A549 (cell line): ENCODE measurements at places on chromosomes 12 and 14.

- DNase-seq = peak; percentile 74
Measured at GRCh38 chr12:52058631-52059361, 7.6 kb downstream of the NR4A1 start.

GRCh38 chr12:19737019-19737418, 297.7 kb downstream of the AEBP2 start:
- DNase-seq = no peak

DNA sequence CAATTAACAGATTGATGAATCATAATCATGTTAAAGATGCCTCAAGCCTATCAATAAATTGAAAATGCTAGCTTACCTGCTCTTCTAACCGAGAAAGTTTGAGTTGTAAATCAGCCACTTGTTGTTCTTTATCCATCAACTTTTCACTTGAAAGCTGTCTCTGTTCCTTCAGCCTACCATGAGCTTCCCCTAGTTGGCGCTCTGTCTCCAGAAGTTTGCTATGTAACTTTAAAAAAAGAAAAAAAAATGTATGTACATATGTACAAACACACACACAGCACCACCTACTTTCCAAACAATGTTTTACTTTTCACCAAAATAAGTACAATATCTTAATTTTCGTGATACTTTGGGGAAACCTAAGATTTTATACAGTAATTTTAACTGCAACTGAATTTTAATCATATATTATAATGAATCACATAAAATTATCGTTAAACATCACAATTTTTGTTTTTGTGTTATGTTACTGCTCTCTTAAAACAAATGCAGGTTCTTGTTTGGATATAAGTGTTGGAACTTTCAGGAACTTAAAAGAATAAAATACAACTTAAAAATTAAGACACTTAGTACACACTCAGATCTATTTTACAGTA, 101.2 kb downstream of the EEA1 start:
- peak; percentile 74 for DNase-seq

- no peak for DNase-seq
Measured at GRCh38 chr14:100906420-100906819, 2.9 kb upstream of the RTL1 start.

GRCh38 chr12:91810531-91811451, 334.9 kb downstream of the BTG1 start:
- no peak for DNase-seq

- DNase-seq = no peak
Measured at GRCh38 chr12:10304161-10304574, 3.5 kb upstream of the KLRD1 start.

DNA sequence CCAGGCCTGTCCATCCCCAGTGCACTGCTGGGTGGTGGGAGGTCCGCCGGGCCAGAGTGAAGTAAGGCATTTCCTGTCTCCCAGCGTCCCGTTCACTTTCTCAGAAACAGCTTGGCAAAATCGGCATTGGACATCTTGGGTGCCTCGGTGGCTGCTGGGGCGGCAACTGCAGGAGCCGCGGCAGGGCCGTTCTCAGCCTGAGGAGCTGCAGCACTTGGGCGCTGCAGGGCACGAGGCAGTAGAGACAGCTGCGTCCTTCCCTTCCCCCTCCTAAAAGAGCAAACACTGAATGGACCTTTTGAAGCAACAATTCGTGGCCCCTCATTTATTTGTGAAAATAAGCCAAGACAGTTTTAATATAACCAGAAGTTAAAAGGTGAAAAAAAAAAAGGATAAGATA, 8.3 kb downstream of the FICD start:
- no peak for DNase-seq

- no peak for DNase-seq
Measured at GRCh38 chr14:92225731-92226130, 97.2 kb upstream of the SLC24A4 start.

DNA sequence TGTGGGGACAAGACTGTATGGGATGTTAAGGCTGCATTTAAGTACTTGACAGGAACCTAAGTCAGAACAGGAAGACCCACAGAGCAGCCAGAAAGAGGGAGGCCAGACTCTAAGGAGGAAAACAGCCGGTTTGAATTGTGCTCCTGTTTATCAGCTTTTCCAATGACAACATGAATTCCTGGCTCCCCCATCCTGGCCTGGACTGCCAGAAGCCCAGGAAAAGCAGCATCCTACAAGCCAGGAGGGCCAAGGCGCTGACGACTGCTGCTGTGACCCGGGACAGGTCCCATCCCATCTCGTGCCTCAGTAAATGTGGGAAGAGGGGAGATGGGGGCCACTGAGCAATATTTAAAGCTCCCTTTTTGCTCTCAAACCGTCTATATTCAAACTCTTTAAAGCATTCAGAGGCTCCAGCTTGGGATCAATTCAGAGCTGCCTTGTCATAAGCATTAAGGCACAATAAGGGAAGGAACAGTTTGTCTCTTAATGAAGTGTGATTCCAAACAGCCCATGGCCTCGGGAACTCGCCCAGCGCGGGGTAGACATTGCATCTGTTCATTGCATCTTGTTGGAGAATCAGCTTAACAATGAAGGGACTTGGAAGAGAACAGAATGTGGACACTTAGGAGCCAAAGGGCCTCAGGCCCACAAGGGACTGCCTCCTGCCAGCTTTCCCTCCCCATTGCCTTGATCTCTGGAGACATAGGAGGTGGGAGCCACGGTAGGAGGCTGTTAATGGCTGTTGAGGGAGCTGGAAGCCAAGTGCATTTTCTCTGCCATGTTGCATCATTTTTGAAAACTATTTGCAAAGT, 49.6 kb downstream of the CMKLR1 start:
- no peak for DNase-seq

DNA sequence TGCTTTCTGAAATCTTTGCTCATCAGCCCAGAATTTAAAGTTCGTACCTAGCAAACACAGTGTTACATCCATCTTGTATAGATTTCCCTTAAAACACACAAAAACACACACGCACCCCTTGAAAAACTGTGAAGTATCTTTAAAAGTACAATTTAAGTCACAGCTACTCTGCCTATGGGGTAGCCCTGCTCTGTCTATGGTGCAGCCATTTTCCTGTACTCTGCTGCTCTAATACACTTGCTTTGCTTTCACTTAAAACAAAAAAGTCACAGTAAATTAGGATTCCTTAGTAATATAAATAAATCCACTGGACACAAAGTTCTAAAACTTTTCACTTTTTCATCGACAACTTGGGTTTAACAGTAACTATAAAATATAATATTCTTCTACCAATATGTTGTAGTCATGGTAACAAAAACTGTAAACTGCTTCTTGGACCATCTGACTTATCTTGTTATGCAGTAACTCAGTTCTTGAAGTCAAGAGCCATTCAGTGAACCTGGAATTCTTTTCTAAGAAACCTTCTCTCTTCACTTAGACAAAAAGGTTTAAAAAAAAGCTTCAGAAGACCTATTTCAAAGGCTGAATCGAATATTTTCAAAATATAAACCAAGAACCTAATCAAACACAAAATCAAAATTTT, 63.5 kb downstream of the MED13L start:
- DNase-seq = no peak

- peak; percentile 4 for DNase-seq
Measured at GRCh38 chr12:100827901-100828520, 33.4 kb downstream of the ANO4 start.

GRCh38 chr12:12108441-12109058, 37.8 kb downstream of the BCL2L14 start:
- DNase-seq = no peak

DNA sequence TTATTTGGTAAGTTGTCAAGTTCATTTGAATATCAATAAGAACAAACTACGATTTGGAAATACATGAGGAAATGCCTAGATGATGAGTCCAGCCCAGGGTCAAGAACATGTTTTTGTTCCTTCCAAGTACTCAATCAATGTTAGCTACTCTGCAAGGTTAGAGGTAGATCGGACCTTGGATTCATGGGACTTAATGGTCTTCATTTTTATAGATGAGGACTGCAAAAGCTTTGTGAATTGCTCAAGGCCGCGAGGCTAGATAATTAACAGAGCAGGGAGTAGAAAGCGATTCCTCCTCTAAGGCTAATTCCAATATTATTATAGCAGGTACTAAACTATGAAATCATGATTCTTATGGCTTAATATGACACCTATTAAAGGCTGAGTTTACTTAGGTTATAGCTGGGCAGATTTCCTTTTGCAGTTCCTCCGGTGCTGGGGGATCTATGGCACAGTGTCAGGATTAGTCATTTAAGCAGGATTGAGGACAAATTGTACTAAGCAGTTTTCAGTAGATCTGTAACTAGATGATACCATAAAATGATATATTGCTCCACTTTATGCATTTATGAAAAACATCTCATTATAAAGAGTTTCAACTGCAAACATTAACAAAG, 19.8 kb downstream of the NR1H4 start:
- no peak for DNase-seq

- DNase-seq = no peak
Measured at GRCh38 chr14:104143521-104144452, 5.4 kb downstream of the KIF26A start.

DNA sequence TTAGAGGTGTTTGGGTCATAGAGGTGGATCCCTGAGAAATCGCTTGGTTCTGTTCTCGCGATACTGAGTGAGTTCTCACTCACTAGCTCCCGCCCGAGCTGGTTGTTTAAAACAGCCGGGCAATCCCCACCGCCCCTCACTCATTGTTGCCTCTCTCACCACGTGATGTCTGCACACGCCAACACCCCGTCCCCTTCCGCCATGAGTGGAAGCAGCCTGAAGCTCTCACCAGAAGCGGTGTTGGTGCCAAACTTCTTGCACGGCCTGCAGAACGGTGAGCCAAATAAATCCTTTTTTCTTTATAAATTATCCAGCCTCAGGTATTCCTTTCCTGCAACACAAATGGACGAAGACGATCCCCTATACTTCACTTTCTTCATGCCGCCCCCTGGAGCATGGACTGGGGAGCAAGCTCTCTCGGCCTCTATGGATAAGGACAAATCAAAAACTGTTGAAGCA, 45.4 kb upstream of the CCND2 start:
- DNase-seq = no peak

GRCh38 chr14:50231475-50232275, at the start of gene SOS2:
Gene SOS2 (minus strand): TSS chr14:50231578. CDS start chr14:50231283, 295 bp downstream.
- peak; percentile 81 for DNase-seq

DNA sequence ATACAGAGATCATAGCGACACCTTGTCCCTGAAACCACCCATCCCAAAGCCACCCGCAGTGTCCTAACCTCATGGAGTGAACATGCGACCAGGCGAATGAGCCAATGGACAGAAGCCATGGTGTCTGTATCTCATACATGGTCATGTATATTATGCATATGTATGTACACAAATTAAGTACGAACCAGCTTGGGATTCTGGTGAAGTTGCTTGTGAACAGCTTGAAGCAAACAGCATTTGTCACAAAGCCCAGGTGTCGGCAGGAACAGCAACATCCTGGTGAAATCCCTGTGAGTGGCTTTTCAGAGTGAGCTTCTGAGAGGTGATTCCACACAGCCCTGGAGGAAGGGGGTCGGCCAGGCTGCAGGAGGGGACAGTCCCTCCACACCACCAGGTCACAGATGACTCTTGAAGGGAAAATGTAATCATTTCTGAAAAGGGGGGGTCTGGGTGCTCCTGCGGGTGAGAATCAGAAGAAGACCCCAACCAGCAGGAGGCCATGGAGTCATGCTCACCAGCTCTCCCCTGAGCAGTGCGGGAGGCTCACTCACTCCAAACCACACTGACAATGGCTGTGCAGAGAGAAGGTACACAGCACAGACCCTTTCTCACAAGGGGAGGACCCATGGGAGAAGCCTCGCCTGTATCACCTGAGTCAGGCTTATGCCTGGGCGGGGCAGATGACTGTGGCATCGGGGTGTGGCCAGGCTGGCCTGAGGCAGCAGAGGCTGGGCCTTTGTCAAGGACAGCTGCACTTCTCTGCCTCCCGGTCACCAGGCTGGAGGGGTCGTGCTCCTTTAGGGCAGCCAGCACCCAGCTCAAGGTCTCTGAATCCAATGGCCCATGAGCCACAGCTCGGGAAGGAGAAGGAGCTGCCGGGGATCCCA, 14.3 kb downstream of the CHGA start:
- DNase-seq = peak; percentile 41

DNA sequence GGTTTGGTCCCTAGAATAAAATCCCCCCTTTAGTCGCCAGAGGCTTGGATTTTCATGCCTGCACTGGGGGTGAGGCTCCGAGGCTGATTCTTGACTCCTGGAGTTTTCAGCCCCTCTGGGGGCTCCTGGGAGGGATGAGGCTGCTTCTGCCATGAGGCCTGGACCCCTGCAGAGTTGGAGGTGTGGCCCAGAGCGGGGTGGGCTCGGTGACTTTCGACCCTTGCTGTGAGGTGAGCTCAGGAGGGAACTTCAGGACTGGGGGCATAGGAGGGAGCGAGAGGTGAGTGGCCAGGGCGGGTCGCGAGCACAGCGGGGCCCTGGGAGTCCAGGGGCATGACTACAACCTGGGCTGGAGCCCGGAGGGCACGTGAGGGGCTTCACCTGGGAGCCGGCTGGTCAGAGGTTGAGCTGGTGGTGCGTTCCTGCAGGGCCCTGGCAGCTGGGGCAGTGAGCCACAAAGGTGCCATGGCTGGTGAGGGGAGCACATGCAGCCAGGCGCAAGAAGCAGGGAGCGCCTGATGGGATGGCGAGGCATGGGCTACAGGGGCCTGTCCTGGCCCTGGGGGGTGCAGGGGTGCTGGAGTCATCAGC, 168.2 kb downstream of the KIF26A start:
- DNase-seq = no peak

GRCh38 chr14:100066962-100067361, 1.7 kb downstream of the EVL start:
- DNase-seq = no peak

DNA sequence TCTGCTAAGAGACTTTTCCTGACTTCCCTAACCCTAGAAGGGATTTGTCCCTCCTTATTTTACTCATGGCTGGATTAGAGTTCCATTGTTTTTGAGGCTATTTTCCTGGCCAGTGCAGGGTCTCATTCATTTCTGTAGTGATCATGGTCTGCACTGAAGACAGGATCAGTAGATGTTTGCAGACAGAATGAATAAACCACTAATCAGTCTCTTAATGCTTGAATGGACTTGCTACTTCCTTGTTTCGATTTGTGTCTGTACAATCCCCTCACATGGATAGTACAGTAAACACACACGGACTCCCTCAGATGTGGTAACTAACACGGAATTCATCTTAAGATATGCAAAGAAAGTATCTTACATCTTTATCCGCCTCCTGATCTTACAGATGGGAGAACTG, 102.6 kb upstream of the PRB2 start:
- no peak for DNase-seq

- peak; percentile 79 for DNase-seq
Measured at GRCh38 chr14:74362361-74362915, 14.2 kb downstream of the VRTN start.

GRCh38 chr12:51008329-51009055, 17.7 kb downstream of the SLC11A2 start:
- no peak for DNase-seq
